ENCODE measurements at places on chromosomes 1 and 21.

DNA sequence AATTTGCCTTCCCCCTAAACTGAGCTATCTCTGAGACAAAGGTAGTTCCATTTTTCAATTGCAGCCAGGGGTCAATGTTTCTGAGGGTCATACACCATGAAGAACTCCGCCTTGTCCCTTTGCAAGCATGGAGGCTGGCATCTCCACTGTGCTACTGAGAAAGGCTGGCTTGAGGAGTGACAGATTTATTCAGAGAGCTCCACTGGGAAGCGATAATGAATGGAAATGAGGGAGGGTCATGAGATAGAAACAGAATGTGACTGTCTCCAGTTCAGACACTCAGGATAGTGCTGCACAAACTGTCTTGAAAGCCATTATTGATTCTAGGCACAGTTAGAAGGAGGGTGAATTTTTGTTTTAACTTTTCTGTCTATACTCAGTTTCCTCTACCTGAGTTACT lies 197.5 kb downstream of the ZNF326 start:
- DNase-seq, result no peak

DNA sequence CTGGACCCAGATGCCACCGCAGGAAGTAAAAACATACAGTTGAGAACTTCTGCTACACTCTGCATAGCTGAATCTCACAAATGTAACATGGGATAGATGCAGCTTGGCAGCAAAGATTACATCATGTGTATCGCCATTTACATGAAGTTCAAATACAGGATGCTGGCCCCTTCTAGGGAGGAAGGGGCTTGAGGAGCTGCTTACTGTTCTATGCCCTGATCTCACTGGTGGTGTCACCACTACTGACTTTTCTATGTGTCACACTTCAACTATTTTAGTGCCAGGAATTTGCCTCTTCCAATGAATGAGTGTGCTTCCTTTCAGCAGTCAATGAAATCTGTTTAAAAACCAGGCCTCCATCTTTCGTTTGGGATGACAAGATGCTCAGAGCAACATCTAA lies 31.1 kb downstream of the MRAP start:
- no peak for DNase-seq

DNA sequence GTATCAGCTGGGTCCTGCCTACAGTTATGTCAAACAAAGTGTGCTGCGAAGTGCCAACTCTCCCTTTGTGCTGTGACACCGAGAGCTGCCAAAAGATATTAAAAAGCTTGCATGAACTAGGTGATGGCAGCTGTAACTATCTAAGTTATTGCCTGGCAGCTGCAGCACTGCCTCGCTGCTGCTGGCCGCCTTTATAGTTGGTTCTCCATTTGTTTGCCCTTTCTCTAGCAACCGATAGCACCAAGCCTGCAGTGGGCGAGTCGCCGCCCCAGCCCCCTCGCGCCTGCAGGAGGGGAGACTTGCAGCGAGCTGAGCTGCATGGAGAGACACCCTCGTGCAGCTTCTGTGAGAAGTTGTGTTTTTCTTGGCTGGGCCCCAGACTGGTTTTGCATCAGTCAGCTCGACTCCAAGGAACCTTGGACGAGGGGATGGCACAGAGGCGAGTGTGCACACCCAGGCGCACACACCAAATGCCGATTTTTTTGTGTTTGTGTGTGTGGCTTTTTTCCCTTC lies 330.6 kb downstream of the RPS6KC1 start:
- no peak for DNase-seq

- DNase-seq, result no peak
Observed at GRCh38 chr1:1310476-1311053, 2.2 kb downstream of the PUSL1 start.

DNA sequence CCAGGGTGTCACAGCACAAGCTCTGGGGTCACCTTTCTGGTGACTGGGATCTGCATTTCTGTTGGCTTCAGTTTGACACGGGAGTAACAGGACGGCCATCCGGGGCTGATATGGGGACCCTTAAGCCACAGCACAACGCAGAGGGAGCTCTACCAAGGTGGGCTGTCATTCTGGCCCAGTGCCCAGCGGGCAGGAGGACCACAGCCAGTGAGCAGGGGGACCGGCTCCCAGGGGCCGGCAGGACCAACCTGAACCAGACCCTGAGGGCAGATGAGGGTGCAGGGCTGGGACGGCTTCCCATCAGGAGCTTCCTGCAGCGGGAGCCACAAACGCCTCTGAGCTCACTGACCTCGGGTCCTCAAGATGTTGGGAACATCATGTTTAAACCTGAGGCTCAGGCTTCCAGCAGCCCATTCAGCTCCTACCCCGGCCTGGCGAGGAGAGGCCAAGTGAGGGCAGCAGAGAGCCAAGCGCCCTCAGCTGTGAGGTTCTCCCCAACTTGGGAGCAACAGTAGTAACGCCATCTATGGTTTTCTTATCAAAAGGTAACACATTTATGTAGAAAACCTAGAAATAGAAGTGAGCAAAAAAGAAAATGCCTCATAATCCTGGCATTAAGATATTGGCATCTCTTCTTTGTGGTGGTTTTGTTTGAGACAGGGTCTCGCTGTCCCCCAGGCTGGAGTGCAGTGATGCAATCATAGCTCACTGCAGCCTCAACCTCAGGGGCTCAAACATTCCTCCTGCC lies 26.8 kb downstream of the TMEM201 start:
- peak; percentile 47 for DNase-seq

DNA sequence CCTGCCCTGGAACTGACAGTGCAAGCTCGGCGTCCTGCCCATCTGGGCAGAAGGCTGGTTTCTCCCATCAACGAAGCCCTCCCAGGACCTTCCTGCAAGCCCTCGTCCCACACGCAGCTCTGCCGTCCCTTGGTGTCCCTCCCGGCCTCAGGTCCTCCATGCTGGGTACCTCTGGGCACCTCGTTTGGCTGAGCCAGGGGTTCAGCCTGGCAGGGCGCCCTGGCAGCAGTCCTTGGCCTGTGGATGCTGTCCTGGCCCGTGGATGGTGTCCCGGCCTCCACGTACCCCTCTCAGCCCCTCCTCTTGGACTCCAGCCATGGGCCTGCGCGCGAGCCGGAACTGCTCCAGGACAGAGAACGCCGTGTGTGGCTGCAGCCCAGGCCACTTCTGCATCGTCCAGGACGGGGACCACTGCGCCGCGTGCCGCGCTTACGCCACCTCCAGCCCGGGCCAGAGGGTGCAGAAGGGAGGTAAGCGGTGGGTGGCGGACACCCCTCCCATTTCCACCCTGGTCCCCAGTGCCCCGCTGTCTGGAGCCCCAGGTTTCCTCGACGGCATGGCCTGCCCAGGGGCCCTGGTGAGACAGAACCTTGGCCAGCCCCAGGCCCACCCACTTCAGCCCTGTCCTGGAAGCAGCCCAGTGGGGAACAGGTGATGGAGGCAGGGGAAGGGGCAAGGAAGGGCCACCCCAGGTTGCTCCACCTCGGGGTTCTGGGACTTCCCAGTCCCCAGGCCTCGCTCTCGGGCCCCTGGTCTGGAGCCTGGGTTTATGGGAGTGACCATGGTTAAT lies 3.5 kb downstream of the TNFRSF14 start:
- no peak for DNase-seq

DNA sequence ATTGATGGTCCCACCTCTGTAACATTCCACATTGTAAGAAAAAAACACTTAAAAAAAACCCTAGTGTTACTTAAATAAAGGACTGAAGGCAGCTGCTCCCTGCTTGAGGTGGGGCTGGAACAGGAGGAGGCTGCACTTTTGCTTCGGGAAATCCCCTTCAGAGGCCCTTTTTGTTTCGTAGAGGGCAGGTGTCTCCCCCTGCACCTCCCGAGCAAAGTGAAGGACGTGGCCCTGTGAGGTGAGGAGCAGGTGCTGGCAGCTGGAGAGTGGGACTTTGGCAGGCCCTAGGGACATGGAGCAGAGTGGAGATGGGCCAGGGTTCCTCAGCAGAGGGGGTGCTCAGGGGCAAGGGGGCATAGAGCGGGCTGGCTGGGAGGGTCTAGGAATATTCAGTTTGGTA lies 33.4 kb upstream of the WNT4 start:
- no peak for DNase-seq

GRCh38 chr1:216887032-216887431 lies 163.8 kb upstream of the ESRRG start:
- DNase-seq, result no peak

Data from amygdala (tissue), 56 donors.